SK-MEL-5 (cell line): ENCODE measurements at places on chromosomes 7 and 10. TPM values are rescaled to one million over a fixed set of nuclear protein-coding genes. Genes with fewer than 3 reads are reported as not detected.

Gene NCOA4
- total RNA-seq = 136 and 146 TPM in 2 replicates

GRCh38 chr10:48523212-48523819 lies 81.6 kb downstream of the ARHGAP22 start:
- no peak for DNase-seq

GRCh38 chr7:143259765-143260164 lies 3.5 kb upstream of the GSTK1 start:
- DNase-seq = no peak

Gene PAPOLB
- total RNA-seq = 0.03 TPM in 1 of 2 replicates, not detected in the other

DNA sequence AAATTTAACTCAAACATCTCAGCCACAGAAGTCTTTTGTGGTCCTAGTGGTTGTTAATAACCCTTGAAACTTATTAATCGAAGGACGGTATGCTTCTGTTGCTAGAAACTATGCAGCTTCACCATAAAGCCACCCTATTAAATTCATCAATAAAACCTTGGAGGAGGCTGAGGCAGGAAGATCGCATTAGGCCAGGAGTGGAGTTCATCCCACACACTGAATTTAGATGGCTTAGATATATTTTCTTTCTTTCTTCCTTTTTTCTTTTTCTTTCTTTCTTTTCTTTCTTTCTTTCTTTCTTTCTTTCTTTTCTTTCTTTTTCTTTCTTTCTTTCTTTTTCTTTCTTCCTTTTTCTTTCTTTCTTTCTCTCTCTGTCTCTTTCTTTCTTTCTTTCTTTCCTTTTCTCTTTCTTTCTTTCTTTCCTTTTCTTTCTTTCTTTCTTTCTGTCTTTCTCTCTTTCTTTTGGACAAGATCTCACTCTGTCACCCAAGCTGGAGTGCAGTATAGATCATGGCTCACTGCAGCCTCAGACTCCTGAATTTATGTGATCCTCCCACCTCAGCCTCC lies 30.9 kb upstream of the CASD1 start:
- DNase-seq = no peak

- DNase-seq = no peak
These were observed 374.2 kb upstream of the KLF6 start for GRCh38 chr10:4159173-4159572.

- no peak for DNase-seq
These were observed 315.2 kb upstream of the GHITM start for GRCh38 chr10:83824099-83824498.

GRCh38 chr10:103558911-103559310 lies 65.4 kb downstream of the NEURL1 start:
- DNase-seq = no peak

DNA sequence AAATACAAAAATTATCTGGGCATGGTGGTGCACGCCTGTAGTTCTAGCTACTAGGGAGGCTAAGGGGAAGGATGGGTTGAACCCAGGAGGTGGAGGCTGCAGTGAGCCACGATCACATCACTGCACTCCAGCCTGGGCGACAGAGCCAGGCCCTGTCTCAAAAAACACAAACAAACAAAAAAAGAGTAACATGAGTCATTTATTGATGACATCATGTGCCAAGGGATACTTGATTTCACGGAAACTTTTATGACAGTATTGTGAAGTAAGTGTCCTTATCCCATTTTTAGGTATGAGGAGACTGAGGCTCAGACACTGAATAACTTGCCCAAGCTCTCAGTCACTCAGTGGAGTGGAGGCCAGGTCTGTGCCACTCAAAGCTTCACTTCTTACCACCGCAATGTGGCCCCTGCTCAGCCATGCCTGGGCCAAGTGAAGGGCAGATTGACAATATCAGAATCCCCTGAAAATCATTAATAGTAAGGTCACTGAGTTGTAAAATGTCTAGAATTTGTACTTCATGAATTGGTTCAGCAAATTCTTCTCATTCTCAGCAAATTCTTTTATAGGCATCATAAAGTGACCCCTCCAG lies 36.5 kb downstream of the EMX2 start:
- no peak for DNase-seq

Gene LRRC61
- not detected in 2 replicates for total RNA-seq

GRCh38 chr10:14879124-14879927 lies 660 bp downstream of the SUV39H2 start:
- DNase-seq = peak; percentile 2

DNA sequence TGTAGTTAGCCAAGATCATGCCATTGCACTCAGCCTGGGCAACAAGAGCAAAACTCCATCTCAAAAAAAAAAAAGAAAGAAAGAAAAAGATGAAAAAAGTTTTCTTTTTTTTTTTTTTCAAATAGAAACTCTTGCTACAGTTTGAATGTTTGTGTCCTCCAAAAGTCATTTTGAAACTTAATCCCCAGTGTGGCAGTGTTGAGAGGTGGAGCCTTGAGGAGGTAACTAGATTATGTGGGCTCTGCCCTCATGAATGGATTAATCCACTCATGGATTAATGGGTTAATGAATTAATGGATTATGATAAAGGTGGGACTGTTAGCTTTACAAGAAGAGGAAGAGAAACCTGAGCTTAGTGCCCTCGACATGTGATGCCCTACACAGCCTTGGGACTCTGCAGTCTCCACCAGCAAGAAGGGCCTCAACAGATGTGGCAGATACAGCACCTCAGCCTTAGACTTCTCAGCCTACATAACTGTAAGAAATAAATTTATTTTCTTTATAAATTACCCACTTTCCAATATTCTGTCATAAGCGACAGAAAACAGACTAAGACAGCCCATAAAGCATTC lies 25.1 kb downstream of the CPEB3 start:
- no peak for DNase-seq

DNA sequence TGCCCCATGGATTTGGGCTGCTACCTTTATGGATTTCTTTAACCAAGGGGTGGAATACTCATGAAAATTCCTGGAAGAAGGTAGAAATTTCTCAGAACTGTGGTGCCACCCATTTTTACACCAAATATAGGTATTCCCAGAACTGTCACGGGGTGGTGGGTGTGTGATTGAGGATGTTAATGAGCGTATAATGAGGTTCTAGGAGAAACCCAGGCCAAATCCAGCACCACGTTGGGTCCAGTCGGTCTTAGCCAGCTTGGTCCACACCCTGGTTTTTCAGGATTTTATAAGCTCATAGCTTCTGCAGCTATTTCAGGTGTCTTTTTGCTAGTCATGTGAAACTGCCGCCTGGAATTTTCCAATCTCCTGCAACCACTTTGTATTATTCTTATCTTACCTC lies 83.3 kb downstream of the HECW1 start:
- no peak for DNase-seq
